Stimulated activated naive CD4-positive, alpha-beta T cell (primary cell): ENCODE measurements at places on chromosomes 16 and 17.

DNA sequence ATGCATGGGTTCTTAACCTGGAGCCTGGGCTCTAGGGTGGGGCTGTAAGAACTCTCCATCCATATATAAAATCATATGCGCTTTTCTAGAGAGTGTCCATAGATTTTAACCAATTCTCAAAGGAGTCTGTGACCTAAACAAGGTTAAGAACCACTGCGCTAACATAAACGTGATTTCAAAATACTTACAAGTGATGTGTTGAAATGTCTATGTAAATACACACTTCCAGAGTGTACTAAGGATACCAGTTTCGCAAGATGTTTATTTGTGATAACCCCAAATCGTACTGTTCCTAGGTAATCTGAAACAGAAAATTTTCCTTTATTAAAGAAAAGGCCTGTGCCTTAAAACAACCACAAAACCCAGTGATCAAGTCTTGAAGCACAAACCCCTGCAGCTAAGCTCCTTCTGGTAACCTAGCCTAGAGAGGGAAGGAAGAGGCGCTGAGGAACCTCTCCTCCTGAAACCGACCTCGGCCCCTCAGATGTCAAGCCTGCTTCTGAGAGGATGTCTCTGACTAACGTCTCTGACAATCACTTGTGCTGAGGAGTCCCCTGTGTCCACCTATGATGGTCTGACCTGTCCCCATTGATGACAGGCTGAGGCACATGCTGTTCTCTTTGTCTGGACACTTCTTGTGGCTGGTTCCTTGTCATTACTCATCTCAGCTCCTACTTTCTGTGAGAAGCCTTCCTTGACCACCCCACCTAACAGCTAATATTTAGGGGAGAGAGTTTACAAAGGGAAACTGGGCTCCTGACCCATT, 32.2 kb downstream of the SNN start:
- no peak for DNase-seq

DNA sequence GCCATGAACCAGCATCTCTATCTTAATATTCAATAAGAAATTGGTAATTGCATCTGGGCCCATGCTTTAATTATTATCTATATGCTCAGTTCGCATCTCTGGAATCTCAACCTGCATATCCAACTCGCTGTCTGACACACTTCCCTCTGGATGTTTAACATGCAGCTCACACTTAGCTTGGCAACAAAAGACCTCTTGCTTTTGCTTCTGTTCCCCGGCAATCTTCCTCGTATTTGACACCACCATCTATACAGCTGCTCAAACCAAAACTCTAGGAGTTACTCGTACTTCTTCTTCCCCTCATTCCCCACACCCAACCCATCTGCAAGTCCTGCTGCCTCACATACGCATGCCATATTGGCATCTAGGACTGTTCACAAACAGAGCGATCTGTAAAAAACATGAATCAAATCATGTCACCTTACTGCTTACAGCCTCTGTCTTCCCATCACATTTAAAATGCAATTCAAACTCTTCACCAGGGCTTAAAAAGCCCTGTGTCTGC, 300.6 kb downstream of the CEP112 start:
- DNase-seq = no peak

DNA sequence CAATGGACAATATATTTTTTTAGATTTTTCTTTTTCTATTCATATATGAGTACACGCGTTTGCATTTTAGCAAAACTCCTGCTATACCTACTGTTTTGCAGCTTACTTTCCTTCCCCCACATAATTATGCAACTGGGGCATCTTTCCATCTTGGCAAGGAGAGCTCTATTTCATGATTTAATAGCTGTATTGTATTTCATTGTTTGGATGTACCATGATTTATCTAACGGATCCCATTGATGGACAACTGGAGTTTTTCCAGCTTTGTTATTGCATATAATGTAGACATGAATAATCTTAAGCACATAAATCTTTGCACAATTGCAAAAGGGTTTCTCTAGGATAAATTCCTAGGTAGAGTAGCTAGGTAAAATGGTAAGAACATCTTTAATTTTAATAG, 133.9 kb downstream of the PITPNC1 start:
- no peak for DNase-seq

GRCh38 chr16:20393801-20394577, 10.5 kb downstream of the PDILT start:
- no peak for DNase-seq

- no peak for DNase-seq
Observed at GRCh38 chr16:6279286-6279685, 1053.4 kb upstream of the RBFOX1 start.

- DNase-seq = no peak
Observed at GRCh38 chr16:85746460-85747215, 4.3 kb downstream of the C16orf74 start.

DNA sequence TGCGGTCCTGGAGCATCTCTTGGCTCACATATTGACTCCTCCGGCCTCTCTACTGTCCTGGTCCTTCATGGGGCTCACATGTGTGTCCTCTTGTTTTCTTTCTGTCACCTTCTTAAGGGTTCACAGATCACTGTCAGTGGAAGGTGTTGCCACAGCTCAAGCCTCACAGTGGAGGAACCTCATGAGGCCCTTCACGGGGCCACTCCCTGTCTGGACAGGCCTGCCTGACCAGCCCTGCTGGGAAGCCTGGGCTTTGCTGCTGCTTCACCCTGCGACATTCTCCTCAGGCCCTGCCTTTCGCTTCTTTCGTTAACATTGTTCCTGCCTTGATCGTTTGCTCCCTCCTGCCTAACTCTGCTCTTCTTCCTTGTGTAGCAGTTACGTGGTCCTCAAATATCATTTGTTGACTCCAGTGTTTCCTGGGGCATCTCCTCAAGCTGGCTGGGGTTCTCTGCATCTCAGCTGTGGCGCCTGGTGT, 55.9 kb downstream of the WDR45B start:
- no peak for DNase-seq
